ENCODE measurements at places on chromosomes 1 and 21.

DNA sequence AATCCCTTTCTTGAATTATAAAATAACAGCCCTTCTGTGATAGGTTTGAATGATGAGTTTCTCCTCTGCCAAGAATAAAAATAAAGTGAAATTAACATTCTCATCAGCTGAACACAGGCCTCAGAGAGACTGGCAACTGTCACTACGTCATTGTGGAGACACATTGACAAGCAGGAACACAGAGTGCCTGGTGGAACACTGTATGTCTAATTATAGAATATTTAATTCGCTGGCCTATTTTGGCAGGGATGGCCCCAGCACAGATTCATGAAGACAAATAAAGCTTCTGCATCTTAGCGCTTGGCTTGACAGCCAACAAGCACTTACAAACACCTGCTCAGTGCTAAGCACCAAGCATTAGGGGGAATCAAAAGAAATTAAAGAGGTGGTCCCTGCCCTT lies 52.0 kb upstream of the SMYD2 start:
- DNase-seq: no peak

DNA sequence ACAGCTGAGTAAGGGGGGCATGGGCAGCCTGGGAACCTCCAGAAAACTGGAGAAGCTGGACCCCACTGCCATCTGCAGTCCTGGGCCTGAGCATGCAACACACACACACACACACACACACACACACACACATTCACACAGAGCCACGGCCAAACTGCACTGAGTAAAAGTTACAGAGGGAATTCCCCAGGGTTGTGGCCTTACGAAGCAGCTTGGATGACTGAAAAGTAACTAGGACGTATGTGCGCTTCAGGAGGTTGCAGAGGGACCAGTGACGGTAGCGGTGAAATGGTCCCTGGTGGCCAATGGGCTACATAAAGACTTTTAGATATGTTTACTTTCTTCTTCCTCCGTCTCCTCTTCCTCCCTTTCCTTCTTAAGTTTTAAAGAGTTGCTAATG lies 232.5 kb upstream of the TMEM51 start:
- no peak for DNase-seq

DNA sequence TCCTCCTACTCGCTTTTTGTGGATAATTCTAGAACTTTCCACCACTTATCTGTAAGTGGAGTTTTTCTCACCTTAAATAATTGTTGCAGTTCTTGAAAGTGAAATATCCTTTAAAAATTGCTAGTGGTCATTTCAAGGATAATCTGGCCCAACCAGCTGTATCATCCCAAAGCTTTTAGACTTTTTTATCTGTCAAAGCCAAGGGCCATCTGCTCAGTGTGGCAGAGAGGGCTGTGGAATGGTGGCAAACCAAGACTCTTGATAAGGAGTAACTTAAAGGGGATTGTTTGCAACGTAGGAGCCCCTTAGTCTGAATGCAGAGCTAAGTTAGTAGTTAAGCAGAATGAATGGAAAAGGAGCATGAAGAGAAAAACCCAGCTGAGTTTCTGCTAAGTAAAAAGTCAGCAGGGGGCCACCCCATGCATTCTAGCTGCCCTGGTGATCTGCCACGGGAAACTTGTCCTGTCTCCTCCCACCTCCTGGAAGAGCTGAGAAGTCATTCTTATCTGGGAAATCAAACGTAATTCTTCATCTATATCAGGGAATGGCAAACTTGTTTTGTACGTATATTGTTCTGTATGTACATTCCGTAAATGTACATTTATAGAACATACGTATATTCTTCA lies 169.3 kb downstream of the PRDM2 start:
- peak; percentile 5 for DNase-seq

- DNase-seq: no peak
Observed at GRCh38 chr1:154786804-154787570, 83.1 kb downstream of the KCNN3 start.

GRCh38 chr1:223228201-223228600 lies 85.2 kb upstream of the TLR5 start:
- no peak for DNase-seq

DNA sequence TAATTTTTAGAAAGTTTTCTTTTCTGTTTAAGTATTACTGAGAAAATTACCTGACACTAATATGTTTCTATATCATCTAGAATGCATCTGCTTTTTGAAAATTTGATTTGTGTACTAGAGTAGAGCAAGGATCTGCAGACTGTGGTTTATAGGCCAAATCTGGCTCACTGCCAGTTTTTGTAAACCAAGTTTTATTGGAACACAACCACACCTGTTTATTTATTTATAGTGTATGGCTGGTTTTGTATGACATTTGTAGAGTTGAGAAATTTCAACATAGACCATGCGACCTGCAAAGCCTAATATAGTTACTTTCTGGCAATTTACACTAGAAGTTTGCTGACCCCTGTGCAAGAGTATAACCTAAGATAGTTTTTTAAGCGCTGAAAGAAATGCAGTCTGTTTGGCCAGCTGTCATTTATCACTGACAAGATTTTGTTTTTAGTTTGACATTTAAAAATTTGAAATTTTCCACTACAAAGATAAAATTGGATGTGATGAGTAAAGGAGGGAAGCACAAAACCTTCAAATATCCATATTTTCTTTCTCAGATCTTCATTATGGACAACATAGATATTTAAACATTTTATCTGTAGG lies 36.1 kb upstream of the CACYBP start:
- peak; percentile 66 for DNase-seq

- no peak for DNase-seq
Observed at GRCh38 chr1:61740751-61741700, 1.3 kb upstream of the PATJ start.

DNA sequence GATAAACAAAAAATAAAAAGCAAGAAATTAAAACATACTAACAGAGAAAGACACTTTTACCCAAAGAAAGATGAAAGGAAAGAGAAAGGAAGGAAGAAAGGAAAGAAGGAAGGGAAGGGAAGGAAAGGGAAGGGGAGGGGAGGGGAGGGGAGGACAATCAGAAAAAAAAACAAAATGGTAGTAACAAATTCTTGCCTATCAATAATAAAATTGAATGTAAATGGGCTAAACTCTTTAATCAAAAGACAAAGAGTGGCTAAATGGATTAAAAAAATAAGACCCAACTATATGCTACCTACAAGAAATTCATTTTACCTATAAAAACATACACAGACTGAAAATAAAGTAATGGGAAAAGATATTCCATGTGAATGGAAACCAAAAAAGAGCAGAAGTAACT lies 372.9 kb upstream of the NFIA start:
- DNase-seq: no peak

- peak; percentile 97 for DNase-seq
Observed at GRCh38 chr1:231919886-231920285, 293.3 kb downstream of the DISC1 start.

DNA sequence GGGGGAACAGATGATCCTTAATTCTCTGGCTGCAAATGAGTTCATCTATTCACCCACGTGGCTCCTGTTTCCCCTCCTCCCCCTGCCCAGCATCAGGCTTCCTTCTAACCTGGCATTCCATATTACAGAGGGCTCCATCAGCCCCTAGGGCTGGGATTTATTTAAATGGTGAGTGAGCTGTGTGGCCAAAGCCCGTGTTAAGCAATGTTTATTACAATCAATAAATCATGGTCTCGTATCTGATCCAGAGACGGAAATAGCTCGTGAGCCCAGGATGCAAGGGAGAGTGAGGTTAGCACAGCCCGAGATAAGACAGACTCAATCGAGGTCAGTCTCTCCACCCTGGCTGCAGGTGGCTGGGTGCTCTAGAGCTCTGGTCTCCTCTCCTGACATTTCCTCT lies 43.1 kb upstream of the IGSF21 start:
- no peak for DNase-seq

DNA sequence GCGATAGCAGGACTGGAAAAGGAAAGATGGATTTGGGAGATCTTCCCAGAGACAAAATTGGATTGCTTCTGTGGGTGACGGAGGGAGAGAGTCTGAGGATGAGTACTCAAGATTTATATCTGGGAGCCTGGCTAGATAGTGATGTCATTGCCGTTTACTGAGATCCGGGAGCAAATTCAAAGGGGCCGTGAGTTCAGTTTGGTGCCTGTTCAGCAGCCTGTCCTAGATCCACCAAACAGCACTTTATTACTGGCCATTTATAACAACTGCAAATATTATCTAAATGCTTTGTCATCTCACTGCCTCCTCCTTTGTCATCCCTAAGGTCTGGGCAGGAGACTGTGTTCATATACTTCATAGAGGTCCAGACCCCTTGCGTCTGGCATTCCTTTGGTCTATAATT lies 29.2 kb downstream of the MAPKAPK2 start:
- DNase-seq: peak; percentile 71

DNA sequence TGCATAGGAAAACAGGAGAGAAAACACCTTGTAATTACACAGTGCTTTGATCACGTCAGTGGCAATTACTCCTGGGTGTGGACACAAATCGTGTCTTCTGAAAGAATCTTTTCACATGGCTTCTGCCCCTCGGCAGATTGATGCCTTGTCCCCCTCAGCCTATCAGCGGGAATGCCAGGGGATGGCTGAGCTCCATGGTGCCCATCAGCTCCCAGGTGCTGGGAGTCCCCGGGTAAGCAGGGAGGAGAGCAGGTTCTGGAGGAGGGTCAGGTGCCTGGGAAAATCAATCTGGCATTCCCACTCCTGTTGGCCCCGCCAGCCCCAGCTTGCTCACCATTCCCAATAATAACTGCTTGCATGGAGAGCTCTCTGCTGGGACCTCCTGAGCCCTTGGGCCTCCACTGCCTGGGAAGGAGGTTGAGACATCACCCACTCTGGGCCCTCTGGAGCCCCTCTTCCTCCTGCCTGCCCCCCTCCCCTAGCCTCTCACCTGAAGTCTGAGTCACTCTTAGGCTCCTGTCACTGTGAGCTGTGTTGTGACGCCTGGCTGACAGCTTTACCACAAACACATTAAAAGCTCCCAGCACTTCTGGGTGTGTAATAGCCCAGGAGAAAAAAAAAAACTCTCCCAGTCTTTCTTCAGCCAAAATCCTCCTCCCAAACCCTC lies 4.9 kb downstream of the CAMK2N1 start:
- DNase-seq: no peak

- no peak for DNase-seq
Observed at GRCh38 chr1:211352465-211352864, 25.8 kb downstream of the TRAF5 start.

GRCh38 chr1:26829184-26829911 lies 2.9 kb downstream of the ZDHHC18 start:
- no peak for DNase-seq

DNA sequence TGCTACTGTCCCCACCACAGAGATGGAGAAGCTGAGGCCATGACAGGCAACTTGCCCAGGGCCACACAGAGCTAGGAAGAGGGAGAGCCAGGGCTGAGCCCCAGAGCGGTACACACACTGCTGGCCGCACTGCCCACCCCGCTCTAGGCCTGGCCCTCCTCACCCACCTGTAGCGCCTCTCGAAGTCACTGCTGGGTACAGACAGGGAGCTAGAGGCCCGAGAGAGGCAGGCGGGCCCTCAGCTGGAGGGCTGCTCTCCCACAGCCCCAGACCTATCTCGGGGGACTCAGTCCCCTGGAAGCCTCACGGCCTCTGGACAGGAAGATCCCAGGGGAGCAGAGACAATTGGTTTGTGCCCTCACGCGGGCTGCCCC lies 17.3 kb upstream of the PLEKHG5 start:
- DNase-seq: no peak

All from NCI-H82 (cell line).